Activated naive CD4-positive, alpha-beta T cell treated with anti-CD3 and anti-CD28 coated beads for 36 hours (primary cell): ENCODE measurements at places on chromosomes 1 and 21. TPM values are rescaled to one million over a fixed set of nuclear protein-coding genes. Genes with fewer than 3 reads are reported as not detected.

Gene SMIM12
- 38.6 TPM for total RNA-seq

Gene VANGL2
- total RNA-seq: 0.27 TPM

Gene FCRL5
- not detected for total RNA-seq

Gene TMEM269
- total RNA-seq: 0.24 TPM

Gene KRTAP7-1
- total RNA-seq: not detected

Gene TRAPPC10
- 38.6 TPM for total RNA-seq

Gene PLEKHA6
- total RNA-seq: 0.17 TPM

Gene SPRR2G
- not detected for total RNA-seq

Gene GNAT2
- 0.22 TPM for total RNA-seq

Gene SPATA21
- total RNA-seq: not detected

Gene KIAA1614
- not detected for total RNA-seq

Gene PUM1
- 89.7 TPM for total RNA-seq

Gene NLRP3
- total RNA-seq: 0.20 TPM

Gene S1PR1
- total RNA-seq: 129 TPM

Gene PLPPR4
- total RNA-seq: not detected

Gene HHAT
- total RNA-seq: 3.6 TPM

Gene TRPM2
- total RNA-seq: 2.5 TPM

Gene DMRTA2
- not detected for total RNA-seq

Gene TTLL7
- total RNA-seq: not detected

Gene NUDT4B
- not detected for total RNA-seq

Gene CELA3B
- not detected for total RNA-seq

Gene EPHA10
- total RNA-seq: 0.33 TPM

Gene FAM110D
- total RNA-seq: 0.07 TPM

Gene RGS4
- total RNA-seq: not detected

Gene SPATA46
- not detected for total RNA-seq

Gene MSH4
- total RNA-seq: 0.14 TPM

Gene CLEC20A
- total RNA-seq: not detected

Gene PFDN2
- 179 TPM for total RNA-seq

Gene LRIG2
- 9.1 TPM for total RNA-seq
